ENCODE measurements at places on chromosomes 13 and 19.

DNA sequence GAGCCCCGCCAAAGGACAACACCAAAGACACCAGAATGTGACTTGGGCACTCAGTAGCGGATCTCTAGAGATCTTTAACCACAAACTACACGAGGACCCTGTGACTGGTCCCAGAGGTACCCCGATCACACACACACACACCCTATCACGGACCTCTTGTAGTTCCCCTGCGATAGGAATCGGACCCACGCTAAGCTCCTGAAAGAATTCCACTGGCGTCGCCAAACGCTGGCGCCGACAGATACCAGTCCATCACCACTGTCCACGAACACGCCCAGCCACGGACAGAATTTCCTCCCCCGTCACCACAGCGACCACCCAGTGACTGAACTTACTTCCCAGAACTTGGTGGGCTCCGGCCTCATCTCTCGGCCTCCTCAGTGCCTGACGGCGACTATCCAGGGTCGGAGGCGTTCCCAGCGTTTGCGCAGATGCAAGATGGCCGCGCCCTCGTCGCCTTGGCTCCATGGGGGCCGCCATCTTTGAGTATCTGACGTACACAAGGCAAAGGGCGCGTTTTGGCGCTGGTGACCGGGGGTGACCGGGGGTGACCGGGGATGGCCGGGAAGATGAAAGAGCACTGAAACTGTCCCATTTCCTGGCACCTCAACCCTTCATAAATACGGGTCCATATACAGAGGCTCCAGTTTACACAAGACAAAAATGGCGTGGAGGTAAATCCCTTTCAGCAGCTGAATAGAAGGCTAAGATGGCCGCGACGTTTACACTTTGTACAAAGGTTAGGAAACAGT lies at the start of gene ZNF615:
Gene ZNF615, minus strand, starts transcription at position 406 of the 752 bp plus-strand sequence. CDS start 4,500 bp downstream, outside the sequence.
- DNase-seq = peak; percentile 65

DNA sequence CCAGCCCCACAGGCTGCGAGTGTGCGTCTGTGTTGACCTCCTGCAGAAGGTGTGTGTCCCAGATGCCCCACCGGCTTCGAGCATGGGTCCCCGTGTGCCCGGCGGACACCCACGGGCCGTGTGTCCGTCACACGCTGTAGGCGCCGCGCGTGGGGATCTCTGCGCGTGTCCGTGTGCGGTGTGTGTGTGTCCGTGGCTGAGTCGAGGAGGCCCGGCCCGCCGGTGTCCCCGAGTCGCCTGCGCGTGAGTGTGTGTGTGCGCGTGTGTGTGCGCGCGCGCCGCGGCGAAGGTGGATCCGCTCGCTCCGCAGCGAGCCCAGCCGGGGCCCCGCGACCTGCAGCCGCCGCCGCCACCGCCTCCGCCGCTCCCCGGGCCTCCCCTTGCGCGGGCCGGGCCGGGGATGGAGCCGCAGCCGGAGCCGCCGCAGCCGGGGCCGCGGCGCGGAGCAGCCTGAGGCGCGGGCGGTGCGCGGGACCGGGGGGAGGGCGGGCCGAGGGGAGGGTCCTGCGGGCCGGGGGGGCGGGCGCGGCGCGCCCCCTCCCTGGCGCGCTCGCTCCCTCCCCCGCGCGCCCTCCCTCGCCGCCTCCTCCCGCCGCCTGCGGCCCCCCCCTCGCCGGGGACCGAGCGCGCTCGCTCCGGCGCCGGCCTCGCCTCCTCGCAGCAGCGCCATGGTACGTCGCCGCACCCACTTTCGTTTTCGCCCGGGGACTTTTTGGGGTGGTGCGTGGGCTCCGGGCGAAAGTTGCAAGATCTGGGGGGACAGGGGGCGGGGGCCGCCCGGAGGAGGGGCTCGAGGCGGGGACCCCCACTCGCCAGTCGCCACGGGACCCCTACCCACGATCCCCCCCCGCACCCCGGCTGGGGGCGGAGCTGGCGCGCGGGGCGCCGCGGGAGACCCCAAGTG lies 7.1 kb upstream of the NFIC start:
- DNase-seq = no peak

- DNase-seq = no peak
Measured at GRCh38 chr19:30094756-30095140, 152.7 kb downstream of the URI1 start.

DNA sequence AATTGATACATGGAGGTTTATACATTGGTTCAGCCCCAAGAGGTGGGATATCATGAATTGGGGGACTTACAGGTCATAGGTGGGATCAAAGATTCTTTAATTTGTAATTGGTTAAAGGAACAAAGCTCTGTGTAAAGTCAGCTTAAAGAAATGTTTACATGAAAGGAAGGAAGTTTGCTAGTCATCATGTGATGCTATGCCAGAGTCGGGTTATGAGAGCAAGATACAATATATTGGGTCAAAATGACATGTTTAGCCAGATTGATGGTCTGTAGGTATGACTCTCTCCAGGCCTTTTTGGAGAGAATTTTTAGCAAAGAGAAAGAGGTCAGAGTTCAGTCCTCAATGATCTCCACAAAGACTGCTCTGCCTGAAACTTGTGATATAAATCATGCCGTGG lies 5.3 kb upstream of the CYSLTR2 start:
- no peak for DNase-seq

GRCh38 chr13:48862572-48862971 lies 113.1 kb upstream of the FNDC3A start:
- no peak for DNase-seq

DNA sequence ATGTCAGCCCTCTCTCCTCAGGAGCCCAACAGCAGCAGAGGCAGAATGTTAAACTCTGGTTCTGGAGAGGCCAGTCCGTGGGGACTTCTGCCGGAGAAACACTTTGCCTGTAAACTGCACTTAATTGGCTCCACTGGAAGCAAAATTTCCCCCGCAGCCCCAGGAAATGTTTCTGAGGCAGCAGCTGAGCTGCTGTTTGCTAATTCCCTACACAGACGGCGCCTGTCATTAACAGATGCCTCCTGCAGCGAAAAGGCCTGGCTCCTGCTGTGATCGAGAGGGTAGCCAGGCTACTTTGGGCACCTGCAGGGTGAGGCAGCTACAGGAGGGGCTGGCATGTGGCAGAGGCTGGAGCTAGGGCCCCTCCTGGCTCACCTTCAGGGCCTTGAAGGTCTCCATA lies 5.2 kb upstream of the TM6SF2 start:
- DNase-seq = no peak

GRCh38 chr13:23858546-23858945 lies 30.7 kb downstream of the MIPEP start:
- no peak for DNase-seq

- no peak for DNase-seq
Measured at GRCh38 chr19:1133471-1133929, 29.7 kb downstream of the GPX4 start.

DNA sequence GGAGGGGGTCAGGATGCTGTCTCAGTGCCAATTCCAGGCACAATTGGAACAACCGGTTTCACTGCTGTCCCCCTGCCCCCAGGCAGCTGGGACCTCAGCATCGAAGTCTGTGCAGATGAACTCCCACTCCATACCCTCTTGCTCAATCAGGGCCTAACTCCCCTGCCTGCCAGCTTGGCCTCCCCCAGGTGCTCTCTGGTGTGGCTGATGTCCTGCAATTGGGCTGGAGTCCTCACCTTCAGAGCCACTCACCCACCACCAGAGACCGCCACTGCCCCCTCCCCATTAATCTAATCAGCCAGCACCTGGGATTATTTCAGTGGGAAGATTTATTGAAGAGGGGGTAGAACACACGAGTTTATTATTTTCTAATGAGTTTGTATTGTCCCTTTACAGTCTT lies 118.8 kb downstream of the MIPEP start:
- no peak for DNase-seq

GRCh38 chr13:95380468-95381211 lies 79.4 kb upstream of the ABCC4 start:
- peak; percentile 70 for DNase-seq

DNA sequence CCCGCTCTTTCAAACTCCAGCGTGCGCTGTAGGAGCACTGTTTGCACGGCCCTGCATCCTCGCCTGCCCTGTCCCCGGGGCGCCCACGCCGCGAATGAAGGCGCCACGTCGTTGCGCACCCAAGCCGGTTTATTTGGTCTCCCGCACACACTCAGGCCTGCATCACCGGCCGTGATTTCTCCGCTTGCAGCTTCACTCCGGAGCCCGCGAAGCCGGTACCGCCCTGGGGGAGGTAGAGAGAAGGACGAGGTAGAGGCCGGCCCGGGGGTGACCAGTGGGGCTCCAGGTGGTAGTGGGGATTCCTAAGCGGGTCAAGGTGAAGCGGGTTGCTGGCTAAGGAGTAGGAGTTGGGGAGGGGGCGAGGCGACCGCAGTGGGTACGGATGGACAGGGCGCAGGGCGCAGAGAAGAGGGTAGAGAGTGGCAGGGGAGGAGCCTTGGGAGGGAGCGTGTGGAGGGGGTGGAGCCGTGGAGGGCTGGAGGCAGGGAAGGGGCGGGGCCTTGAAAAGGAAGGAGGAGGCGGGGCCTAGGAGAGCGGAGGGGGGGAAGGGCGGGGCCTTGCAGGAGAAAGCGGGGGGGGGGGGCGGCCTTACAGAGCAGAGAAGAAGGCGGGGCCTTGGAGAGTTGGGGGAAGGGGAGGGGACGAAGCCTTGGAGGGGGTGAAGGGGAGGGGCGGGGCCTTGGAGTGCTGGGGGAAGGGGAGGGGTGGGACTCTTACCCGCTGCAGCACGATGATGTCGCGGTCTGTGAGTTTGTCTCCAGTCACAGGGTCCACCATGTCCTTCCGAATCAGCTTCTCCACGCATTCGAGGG lies 24.6 kb downstream of the NOSIP start:
- DNase-seq = no peak

- DNase-seq = peak; percentile 62
Measured at GRCh38 chr13:110448230-110448629, 113.3 kb downstream of the RAB20 start.

DNA sequence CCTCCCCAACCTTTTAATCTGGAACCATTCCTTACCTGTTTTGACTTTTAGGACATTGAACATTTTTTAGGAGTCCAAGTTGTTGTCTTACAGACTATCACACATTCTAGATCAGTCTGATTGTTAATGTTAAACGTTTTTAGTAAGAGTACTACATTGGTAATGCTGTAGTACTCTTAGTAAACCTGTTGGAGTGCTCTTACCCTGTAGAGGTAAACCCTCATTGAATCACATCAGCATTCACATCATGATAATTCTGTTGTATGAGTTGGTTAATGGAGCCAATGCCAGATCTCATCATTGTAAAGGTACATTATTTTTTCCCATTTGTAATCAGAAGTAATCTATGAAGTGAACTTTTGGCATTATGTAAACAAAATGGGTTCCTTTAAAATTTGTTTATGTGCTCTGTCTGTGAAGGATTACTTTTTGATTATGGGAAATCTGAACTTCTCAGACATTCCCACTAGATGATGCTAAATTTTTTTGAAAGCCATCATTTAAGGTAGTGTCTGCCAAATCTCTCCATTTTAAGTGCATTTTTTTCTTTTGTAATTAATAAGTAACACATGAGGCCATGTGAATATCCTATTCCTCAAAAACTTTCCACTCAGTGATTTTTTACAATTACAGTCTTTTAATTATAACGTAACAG lies 55.2 kb downstream of the VWA8 start:
- peak; percentile 8 for DNase-seq

DNA sequence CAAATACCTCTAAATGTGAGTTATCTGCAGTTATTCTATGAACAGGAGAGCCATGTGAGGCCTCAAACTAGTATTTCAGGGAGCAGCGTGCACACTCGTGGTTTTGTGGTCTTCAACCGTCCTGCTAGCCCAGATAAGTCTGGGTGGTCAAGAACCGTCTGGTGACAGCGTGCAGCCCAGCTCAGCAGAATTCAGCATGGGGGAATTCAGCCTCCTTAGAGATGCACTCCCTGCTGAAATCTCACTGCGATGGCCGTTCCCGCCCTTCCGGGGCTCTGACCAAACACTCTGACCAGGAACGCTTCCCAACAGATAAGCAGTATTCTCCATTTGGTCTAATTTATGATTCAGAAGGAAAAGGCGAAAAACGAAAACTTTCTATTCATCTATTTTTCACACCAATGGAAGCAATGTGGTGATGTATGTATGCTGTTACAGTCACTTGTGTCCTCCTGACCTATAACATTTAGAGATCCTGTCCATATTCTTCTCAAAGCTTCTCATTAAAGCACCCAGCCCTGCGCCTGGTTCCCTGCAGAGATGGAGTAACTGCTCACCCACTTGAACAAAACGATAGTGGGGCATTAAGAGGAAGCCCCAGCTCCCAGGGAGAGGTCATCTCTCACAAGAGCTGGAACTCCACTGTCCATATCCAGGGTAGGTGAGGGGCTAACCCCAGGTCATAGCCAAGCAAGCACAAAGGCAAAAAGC lies 2.9 kb downstream of the ANKRD27 start:
- no peak for DNase-seq

- DNase-seq = no peak
Measured at GRCh38 chr13:78762825-78763224, 103.9 kb upstream of the OBI1 start.

GRCh38 chr13:42225051-42225450 lies 46.9 kb upstream of the AKAP11 start:
- no peak for DNase-seq

- DNase-seq = no peak
Measured at GRCh38 chr19:5108123-5108596, 139.2 kb downstream of the KDM4B start.

- DNase-seq = no peak
Measured at GRCh38 chr13:91372911-91373310, 25.4 kb downstream of the MIR17HG start.

DNA sequence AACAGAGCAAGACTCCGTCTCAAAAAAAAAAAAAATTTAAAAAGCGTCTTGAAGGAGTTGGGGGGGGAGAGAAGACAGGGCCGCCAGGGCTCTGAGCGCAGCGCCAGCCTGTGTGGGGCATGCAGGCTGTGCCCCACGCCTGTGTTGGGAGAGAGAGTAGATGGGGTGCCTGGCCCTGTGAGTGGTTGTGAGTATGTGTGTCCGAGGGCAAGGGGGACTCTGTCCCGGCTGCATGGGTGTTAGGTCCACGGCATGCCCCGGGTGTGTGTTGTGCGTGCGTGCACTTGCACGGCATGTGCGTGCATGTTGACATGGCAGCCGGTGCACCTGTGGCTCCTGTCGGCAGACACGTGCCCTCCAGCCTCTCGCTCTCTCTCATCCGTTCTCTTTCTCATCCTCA lies 3.4 kb downstream of the MAP2K7 start:
- no peak for DNase-seq

GRCh38 chr13:21326155-21327031 lies 132.7 kb downstream of the ZDHHC20 start:
- DNase-seq = peak; percentile 34

DNA sequence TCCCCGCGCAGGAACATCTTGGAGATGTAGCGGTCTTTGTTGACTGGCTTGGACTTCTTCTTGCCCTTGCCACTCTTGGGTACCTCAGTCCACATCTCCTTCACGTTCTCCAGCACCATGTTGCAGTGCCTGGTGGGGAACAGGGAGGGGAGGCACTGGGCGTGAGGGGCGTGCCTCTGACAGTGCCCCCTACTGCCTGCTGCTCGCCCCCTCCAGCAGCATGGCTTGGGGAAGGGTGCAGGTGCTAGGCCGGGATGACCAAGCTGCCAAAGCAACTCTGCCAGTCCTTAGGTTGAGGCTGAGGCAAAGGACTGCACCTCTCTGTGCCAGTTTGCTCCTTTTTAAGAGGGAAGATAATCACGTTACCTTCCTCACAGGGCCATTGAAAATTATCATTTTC lies 4.2 kb downstream of the SNRPD2 start:
- DNase-seq = no peak

GRCh38 chr13:39401046-39401705 lies 201.8 kb downstream of the LHFPL6 start:
- DNase-seq = no peak

Measured in fibroblast of skin of left quadriceps (primary cell).